ENCODE measurements at places on chromosomes 6 and 20. TPM values are rescaled to one million over a fixed set of nuclear protein-coding genes. Genes with fewer than 3 reads are reported as not detected.
A peak's percentile ranks its signal among the peaks of the same experiment; 100 is the strongest.

The RCAN2 gene
- total RNA-seq: 9.9 TPM

The TNFAIP3 gene
- total RNA-seq: 16.8 TPM

- DNase-seq: no peak
Measured at GRCh38 chr6:2651961-2652360, 98.8 kb downstream of the MYLK4 start.

DNA sequence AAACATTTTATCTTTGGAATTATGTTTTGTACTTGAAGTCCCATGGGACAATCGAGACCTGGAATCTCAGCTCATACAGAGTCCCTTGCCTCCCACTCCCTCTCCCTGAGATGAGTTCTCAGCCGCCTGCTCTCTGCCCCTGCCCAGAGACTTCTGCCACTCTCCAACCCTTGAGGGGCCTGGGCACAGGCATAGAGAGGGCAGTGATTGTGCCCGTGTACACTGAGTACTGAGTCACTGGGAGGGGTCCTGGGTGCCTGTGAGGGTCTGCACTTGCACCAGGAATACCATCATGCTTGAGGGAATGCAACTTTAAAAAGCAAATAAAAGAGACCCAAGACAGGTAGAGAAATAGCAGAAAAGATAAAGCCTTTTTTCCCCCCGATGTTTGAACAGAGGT lies 453.8 kb upstream of the HS3ST5 start:
- DNase-seq: no peak

- DNase-seq: peak; percentile 58
Measured at GRCh38 chr6:11120271-11121005, 8.9 kb upstream of the ERVFRD-1 start.

Data from astrocyte (in vitro differentiated cells and primary cell).